ENCODE measurements at places on chromosomes 11 and 22.

- DNase-seq = no peak
Observed at GRCh38 chr11:58805065-58805464, 39.4 kb downstream of the GLYATL2 start.

GRCh38 chr22:37320726-37321677, 38.7 kb downstream of the CYTH4 start:
- no peak for DNase-seq

DNA sequence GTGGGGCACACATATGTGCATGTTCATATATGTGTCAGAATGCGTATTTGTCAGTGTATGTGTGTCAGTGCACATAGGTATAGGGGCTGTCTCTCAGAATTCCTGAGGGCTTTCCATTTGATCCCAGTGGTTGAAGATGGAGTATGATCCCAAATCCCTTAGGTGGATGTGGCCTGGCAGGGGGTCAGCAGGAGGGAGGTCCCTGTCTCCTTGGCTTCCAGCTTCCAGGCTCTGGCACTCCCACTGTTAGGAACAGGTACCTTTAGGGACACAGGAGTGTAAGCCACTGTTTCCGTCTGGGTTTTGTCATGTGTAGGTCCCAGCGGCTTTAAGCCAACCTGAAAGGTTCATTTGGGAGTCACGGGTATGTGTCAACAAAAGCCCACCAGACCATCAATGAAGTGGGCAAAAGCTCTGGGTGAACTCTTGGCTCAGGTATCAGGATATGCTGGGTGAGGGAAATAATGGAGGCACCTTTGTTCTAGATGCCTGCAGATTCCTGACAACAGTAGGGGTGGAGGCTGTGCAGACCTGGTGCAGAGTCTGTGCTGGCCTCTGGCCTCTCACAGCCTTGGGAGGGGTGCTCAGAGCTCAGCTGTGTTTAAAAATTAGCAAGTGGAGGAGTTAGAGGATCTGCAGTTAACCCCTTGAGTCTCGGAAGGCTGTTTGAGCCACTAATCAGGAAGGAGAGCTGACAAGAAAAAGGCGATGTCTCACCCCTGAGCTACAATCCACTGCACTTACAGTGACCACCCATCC, 9.0 kb downstream of the KCNQ1OT1 start:
- no peak for DNase-seq

DNA sequence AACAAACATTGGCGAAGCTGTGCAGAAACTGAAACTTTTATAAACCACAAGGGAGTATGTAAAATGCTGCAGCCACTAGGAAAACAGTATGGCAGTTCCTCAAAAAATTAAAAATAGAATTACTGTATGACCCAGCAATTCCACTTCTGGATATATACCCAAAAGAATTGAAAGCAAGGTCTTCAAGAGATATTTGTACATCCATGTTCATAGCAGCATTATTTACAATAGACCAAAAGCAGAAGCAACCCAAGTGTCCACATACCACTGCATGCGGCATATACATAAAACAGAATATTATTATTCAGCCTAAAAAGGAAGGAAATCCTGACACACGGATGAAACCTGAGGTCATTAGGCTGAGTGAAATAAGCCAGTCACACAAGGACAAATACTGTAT, 85.8 kb downstream of the RELT start:
- DNase-seq = no peak

DNA sequence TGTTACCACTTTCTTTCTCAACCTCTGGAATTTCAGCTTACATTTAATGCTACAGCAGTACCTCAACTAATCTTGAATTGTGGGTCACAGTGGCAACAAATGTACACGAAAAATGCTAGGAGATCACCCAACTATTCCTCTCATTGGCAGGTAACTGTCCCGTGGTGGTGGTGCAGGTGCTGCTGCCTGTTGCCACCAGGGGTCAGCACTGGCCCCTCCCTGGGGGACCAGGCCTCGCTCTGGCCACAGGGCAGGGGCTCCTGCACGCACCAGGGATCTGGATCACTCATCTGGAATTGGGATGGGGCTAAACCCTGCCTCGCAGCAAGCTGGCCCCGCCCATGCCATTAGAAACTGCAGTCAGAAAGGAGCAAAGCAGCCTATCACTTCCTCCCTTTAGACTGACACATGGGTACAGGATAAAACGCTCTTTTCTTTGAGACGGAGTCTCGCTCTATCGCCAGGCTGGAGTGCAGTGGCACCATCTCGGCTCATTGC, 6.9 kb upstream of the POLDIP3 start:
- DNase-seq = peak; percentile 35

GRCh38 chr22:30602049-30602448, 4.9 kb upstream of the TCN2 start:
- peak; percentile 27 for DNase-seq

DNA sequence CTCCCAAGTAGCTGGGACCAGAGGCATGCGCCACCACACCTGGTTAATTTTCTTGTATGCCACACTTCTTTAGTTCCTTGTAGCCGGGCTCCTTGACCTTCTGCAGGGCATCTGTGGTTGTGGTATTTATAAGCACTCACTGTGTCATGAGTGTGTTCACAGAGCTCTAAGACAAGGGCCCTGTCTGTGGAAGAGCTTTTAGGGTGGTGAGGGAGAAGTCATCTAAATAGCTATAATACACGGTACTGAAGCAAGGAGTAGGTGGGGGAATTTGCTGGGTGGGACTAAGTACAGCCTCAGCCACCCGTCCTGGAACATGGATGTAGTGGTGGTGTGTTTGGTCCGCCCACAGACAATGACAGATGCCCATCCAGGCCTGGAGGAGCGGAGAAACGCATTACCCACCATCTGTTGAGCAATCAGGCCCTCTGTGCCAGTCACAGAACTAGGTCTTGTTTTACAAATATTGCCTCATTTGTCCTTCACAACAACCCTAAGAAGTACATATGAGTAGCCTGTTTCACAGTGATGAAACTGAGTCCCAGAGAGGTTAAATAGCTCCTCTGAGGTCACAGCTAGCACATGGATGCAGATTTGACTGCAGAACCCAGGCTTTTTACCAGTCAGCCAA, 10.1 kb downstream of the ACO2 start:
- no peak for DNase-seq

GRCh38 chr11:82794490-82794889, 60.8 kb upstream of the FAM181B start:
- DNase-seq = no peak

DNA sequence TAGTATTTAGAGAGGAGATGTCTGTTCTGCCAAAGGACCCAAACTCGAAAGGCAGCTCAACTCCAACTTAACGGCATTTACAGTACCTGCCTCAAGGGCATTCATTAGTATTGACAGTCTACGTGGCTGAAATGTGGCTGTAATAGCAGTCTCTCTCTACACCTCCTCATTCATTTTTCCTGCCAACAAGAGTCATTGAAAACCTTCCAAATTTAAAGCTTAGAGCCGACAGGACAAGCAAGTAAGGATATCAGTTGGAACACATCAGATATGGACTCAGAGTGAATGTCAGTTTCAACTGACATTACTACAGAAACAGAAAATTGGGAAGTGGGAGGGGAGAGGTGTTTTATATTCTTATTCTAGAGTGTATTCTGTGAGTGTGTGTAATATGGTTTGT, 253.1 kb downstream of the CADM1 start:
- no peak for DNase-seq

GRCh38 chr11:33656768-33657167, 43.9 kb downstream of the C11orf91 start:
- no peak for DNase-seq

- no peak for DNase-seq
Observed at GRCh38 chr11:2177076-2177475, 5.5 kb upstream of the TH start.

- no peak for DNase-seq
Observed at GRCh38 chr22:41508770-41509170, 35.5 kb downstream of the POLR3H start.

GRCh38 chr11:34620820-34621792, at the start of gene EHF:
TSS of gene EHF (plus strand) at chr11:34621093. CDS start at chr11:34642631, 21,538 bp downstream.
- DNase-seq = no peak

DNA sequence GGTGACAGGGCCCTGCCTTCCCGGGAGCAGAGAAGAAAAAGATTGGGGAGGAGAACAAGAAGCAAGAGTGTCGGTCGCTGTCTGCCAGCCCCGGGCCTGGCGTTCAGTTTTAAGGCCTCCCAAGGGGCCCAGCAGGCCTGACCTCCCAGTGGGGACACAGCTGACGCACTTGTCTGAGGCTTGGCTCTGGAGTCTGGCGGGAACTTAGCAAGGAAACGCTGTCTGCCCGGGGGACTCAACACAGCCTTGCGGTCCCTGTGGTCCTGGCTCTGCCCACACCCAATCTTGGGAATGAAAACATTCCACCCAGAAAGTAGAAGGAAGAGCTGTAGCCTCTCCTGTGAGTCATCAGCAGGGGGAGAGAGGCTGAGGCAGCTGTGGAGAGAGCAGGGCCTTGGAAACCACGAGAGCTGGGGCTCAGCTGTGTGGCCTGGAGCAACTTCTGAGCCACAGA, 54.4 kb downstream of the TRAF6 start:
- DNase-seq = no peak

GRCh38 chr11:71991494-71991893, 7.2 kb upstream of the IL18BP start:
- DNase-seq = peak; percentile 21

- DNase-seq = no peak
Observed at GRCh38 chr11:111379602-111380136, 594 bp upstream of the POU2AF1 start.

GRCh38 chr11:125271483-125272091, 107.0 kb downstream of the PKNOX2 start:
- DNase-seq = no peak

GRCh38 chr11:85913513-85913912, 58.3 kb downstream of the CCDC83 start:
- no peak for DNase-seq

DNA sequence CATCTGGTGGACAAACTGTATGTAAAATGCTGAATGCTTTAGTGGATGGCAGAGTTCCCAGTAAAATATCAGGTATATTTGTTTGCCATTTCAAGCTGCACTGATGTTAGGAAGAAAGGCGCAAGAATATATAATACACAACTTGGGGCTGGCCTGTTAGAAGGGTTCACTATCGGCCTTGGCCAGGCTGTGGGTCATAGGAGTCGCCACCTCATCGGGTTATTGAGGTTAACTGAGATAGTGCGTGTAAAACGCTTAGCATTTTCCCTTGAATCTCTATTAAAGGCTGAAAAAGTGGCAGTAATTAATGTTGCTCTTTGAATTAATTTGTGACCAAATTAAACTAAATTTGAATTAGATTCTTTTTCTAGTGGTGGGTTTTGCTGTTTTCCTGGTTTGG, 5.1 kb downstream of the FAM118A start:
- no peak for DNase-seq

- no peak for DNase-seq
Observed at GRCh38 chr11:3203221-3204043, 15.2 kb downstream of the MRGPRG start.

GRCh38 chr22:38284042-38284402, 11.2 kb upstream of the TMEM184B start:
- no peak for DNase-seq

- DNase-seq = peak; percentile 28
Observed at GRCh38 chr11:13338019-13338426, 60.4 kb downstream of the BMAL1 start.

- no peak for DNase-seq
Observed at GRCh38 chr22:48510599-48510998, 1317.1 kb downstream of the BRD1 start.

DNA sequence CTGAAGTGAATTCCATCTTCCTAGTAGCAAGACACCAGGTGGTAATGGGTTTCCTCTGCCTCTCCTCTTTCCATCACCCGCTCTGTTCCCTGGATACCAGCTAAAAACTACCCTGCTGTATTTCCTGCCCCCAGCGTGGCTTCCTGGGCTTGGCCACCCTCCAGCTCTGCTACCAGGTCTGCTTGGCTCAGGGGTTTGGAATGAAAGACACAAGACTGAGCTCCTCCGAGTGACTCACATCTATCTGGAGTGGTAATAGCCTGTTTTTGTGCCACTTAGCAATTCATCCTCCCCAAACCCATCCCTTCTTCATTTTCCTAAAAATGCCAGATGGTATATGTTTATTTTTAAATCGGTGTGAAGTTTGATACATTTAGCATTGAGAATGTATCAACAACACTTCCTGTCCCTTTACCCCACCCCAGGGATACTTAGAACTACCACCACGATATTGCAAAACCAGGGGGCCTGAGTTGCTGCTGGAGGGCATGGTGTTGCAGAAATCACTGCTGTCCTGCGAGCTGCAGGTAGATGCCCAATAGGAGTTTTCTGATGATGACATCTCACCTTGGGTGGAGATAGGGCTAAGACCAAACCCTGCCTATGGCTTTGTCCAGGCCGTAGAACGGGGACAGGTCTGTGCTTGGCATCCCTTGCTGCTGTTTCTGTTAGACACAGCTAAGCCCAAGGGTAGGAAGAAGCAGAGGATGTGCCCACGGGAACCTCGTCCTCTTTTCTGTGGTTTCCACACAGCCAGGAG, 7.5 kb upstream of the MICAL3 start:
- DNase-seq = no peak

DNA sequence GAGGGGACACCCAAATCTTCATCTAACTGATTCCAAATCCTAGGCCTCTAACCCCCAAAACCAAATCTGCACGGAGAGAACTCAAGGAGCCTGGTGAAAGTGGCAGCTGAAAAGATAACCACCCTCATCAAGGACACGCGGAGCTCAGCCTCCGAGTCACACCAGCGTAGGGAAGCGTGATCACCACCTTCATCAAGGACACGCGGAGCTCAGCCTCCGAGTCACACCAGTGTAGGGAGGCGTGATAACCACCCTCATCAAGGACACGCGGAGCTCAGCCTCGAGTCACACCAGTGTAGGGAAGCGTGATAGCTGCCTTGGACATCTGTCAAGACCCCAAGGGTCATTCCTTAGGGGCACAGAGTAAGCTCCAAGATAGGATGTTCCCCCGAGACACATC, 29.3 kb upstream of the SYT8 start:
- DNase-seq = no peak

DNA sequence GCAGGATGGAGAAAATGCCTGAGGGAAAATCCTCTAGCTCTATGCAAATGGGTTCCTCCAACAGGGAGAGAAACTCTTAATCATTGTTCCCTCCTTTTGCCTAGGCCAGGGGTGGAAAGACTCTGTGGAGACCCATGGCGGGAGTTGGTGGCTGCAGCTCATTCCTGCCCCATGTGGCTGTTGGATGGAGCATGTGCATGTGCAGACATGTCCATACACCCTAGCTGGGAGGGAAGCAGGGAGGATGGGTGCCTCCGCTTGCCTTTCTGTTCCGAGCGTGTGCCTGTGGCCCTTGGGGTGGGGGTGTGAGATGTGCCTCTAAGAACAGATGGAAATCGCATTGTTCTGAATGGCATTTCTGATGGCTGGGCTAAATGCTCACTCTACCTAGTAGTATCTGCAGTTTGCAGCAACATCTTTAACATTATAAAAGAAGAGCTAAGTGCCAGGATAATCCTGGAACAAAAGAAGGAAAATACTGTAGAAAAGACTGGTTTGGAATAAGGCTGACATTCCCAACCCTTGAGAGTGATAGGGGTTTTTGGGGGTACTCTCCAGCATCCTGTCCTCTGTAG, 31.7 kb downstream of the METTL15 start:
- no peak for DNase-seq

All from CD4-positive, alpha-beta T cell treated with Interleukin-4 for 4 hours (primary cell).